ENCODE measurements at places on chromosomes 6 and 20. TPM values are rescaled to one million over a fixed set of nuclear protein-coding genes. Genes with fewer than 3 reads are reported as not detected.

The PAK5 gene
- total RNA-seq, result not detected

The DEFB132 gene
- total RNA-seq, result not detected

The ACSS1 gene
- total RNA-seq, result 2.0 TPM

The OPRM1 gene
- not detected for total RNA-seq

The PRDM1 gene
- 0.40 TPM for total RNA-seq

The MRS2 gene
- 13.1 TPM for total RNA-seq

The CPNE5 gene
- total RNA-seq, result 0.40 TPM

The DPM1 gene
- total RNA-seq, result 52.2 TPM

The SOX18 gene
- 0.56 TPM for total RNA-seq

The ZC2HC1B gene
- not detected for total RNA-seq

The CLDN20 gene
- not detected for total RNA-seq

The RAD21L1 gene
- total RNA-seq, result not detected

The TRIM10 gene
- total RNA-seq, result 0.13 TPM

The RSPO4 gene
- total RNA-seq, result not detected

The PBOV1 gene
- total RNA-seq, result not detected

The GPR31 gene
- total RNA-seq, result not detected

The SMIM8 gene
- 5.5 TPM for total RNA-seq

The CST4 gene
- total RNA-seq, result 0.31 TPM

The DACT2 gene
- total RNA-seq, result not detected

The MAFB gene
- 0.99 TPM for total RNA-seq

The CTCFL gene
- not detected for total RNA-seq

The CST2 gene
- total RNA-seq, result 10.8 TPM

The FAM83C gene
- total RNA-seq, result not detected

The MAP1LC3A gene
- 14.7 TPM for total RNA-seq

The RTF2 gene
- total RNA-seq, result 85.5 TPM

The MDFI gene
- 0.19 TPM for total RNA-seq

The TRAPPC3L gene
- total RNA-seq, result 0.13 TPM

The IMPG1 gene
- total RNA-seq, result not detected

The PRR18 gene
- total RNA-seq, result not detected

The TGM2 gene
- total RNA-seq, result 592 TPM

The TUBB1 gene
- under 0.01 TPM for total RNA-seq

The TREM2 gene
- total RNA-seq, result not detected

The PTPRT gene
- under 0.01 TPM for total RNA-seq

The SGK1 gene
- total RNA-seq, result 20.5 TPM

The DSP gene
- total RNA-seq, result 0.25 TPM

The HLA-DMA gene
- total RNA-seq, result 0.79 TPM

The BPIFB2 gene
- total RNA-seq, result not detected

The RAB22A gene
- 17.9 TPM for total RNA-seq

The PSORS1C1 gene
- total RNA-seq, result 0.92 TPM

The CDC25B gene
- 42.0 TPM for total RNA-seq

The ERVFRD-1 gene
- not detected for total RNA-seq

The EPHA7 gene
- under 0.01 TPM for total RNA-seq

The WFDC8 gene
- not detected for total RNA-seq

The LRRC73 gene
- total RNA-seq, result 0.79 TPM

The IRF4 gene
- under 0.01 TPM for total RNA-seq

The TUBB2A gene
- total RNA-seq, result 49.3 TPM

The TMEM170B gene
- 1.9 TPM for total RNA-seq

The EEF1A2 gene
- total RNA-seq, result 0.06 TPM

The DEF6 gene
- 0.19 TPM for total RNA-seq

The CLIC5 gene
- not detected for total RNA-seq

The PARD6B gene
- total RNA-seq, result 0.26 TPM

The BHLHE23 gene
- not detected for total RNA-seq
